ENCODE measurements at places on chromosomes 5 and 9.

- DNase-seq, result no peak
Observed at GRCh38 chr5:25160891-25161290, 516.1 kb upstream of the CDH10 start.

DNA sequence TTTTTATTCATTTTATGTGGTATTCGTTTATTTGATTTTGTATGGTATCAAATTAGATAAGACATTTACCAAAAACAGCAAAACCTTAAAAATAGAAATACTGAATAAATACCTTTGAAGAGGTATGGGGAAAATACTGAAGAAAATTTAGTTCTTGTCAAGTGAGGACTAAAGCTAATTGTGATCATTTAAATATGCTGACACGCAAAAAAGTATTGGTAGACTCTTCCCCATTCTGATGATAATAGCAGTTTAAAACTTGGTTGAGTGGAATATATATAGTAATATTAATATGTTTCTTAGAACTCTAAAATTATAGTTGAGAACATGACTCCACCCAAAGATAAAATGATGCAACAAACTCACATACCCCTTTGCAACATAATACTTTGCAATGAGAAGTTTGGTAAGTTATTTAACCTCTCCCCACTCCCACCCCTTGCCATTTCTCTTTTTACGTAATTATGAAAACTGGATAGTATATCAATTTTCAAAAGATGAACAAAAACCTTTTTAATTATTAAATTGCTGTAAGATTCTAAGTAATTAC lies 30.1 kb upstream of the SNX24 start:
- DNase-seq, result no peak

DNA sequence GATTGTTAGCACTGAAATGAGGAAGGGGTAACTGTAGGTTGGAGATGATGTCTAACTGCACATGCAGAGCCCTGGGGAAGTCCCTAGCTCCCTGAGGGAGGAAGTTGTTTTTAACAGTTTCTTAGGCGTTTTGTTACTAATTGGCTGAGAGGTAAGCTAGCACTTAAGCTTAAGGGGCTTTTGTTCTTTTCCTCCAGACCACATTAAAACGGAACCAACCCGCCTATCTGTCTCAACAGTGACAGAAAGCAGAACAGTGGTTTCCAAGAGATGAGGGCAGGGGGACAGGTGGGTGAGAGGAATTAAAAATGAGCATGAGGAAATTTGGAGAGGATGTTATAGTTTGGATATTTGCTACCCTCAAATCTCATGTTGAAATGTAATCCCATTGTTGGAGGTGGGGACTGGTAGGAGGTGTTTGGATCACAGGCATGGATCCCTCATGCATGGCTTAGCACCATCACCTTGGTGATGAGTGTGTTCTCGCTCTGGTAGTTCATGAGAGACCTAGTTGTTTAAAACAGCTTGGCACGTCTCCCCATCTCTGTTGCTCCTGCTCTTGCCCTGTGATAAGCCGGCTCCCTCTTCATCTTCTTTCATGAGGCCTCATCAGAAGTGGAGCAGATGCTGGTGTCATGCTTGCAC lies 38.9 kb downstream of the LYRM7 start:
- peak; percentile 26 for DNase-seq

DNA sequence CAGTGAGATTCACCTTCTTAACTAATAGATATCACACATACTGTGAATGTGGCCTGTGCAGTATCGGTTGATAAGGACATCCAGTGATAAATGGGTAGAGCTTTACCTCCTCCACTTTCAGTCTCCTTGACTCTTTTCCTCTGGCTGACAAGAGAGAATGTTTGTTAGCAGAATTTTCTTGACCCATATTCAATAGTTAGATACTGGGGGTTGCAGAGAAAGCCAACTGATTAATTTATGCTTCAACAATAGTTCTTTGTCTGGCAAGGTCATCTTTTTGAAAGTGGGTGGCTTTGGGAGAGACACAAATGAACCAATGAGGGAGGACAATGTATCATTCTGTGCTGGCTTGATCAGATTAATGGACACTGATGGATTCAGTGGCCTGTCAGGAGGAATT lies 30.3 kb downstream of the TTC23L start:
- DNase-seq, result no peak

- no peak for DNase-seq
Observed at GRCh38 chr5:168803541-168803940, 224.4 kb upstream of the PANK3 start.

DNA sequence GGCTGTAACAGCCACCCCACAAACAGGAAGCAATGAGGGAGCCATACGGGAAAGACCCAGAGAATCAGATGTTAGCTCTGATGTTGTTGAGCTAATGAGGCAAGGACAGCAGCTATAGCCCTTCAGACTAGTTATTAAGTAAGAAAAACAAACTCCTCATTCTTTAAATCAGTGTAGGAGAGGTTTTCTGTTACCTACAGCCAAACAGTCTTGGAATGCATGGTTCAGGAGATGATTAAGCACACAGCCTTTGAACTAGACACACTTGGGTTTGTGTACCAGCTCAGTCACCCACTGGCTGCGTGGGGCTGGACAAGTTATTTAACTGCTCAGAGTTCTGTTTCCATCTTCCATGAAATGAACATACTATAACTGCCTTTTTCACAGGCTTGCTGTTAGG lies 68.1 kb downstream of the SPOCK1 start:
- DNase-seq, result no peak

GRCh38 chr9:82234160-82234943 lies 245.8 kb downstream of the SPATA31D1 start:
- DNase-seq, result no peak

DNA sequence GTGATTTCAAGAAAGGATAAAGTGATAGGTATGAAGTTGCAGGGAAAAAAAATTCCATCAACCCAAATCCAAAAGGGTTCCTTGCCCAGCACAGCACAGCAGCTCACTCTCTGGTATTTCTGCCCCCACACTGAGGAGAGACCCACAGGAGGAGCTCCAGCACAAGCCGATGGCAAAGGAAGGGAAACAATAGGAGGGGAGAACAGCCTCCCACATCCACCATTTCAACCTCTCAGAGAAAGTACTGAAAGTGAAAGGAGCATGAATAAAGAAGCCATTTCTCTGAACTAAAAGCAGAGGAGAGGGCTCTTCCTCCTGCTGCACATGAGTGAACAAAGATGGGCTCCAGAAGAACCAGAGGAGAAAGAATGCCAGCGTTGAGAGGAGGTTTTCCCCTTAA lies 54.9 kb upstream of the ZSWIM6 start:
- no peak for DNase-seq
